ENCODE measurements at places on chromosomes 12 and 14.

DNA sequence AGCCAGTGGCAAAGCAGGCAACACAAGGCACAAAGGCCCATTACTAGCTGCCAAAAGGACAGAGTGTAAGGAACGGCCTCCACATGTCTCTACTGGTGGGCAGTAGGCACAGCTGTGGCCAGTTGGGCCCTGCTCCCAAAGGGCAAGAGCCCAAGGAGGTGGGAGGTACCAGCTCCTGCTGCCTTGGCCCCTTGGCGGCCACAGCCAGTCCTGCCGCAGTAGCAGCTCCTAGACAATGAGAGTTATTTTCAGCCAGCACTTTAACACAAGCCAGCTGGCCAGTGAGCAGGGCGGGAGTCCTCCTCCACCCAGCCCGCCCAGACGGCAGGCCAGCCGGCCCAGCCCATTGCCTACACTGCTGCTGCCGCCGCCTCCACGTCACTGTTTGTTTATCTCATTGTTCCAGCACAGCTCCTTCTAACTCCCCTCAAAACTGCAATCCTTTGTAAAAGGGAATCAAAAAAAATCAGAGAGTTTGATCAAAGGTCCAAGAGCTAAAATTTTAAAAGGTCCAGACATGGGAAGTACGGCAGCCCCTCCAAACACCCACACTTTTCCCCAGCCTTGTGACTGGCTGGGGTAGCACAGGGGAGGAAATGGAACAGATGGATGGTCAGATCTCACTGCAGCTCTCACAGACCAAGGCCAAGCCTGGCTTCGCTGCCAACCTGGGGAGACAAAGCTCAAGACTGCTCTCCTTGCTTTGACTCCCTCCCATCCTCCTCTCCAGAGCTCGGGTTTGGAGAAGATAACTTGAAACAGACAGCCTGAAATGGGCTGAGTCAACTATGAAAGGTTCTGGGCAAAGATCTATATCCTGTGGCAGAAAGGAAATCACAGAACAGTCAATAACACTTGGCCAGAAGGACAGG, 33.5 kb downstream of the FMNL3 start:
- no peak for DNase-seq

DNA sequence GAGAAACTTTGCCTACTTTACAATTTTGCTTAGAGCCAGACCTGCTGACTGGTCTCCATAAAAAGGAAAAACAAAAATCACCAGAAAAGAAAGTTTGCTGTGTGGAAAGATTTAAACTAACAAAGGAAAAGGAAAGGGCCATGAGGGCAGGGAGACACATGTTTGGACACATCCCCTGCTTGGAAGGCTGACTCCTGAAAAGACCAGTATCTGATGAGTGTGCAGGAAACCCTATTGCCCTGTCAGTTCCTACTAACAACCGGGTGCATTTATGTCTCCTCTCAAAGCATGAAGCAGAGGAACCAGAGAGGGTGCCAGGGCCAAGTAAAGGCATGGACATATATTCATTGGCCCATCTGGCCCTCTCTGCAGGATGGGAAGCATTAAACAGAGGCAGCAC, 7.0 kb upstream of the STAB2 start:
- no peak for DNase-seq

DNA sequence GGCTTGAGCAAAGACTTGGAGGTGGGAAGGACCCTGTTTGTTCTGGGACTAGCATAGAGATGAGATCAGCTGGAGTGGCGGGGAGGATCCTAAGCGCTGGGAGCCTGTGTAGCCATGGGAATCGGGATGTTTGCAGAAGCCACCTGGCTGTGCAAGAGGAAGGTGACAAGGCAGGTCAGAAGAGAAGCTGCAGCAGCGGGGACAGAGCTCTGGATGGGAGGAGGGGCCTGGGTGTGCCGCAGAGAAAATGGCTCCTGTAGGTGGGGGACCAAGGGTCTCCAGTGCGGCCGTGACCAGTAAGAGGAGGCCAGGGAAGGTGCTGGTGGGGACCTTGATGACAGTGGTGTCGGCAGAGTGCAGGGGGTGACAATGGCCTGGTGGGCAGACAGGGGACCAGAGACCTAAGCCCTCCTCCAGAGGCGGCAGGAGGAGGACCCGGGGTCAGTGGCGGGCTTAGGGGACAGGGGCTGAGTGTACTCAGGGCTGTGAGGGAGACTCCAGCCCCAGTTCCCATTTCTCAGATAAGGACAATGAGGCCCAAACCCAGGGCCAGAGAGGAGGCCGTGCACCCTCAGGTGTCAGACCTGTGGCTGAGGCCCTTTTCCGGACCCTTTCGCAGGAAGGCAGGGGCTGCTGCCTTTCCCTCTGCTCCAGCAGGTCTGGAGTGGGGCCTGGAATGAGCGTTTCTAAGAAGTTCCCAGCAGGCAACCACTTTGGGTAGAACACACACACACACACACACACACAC, 206.6 kb upstream of the RTL1 start:
- DNase-seq: no peak

DNA sequence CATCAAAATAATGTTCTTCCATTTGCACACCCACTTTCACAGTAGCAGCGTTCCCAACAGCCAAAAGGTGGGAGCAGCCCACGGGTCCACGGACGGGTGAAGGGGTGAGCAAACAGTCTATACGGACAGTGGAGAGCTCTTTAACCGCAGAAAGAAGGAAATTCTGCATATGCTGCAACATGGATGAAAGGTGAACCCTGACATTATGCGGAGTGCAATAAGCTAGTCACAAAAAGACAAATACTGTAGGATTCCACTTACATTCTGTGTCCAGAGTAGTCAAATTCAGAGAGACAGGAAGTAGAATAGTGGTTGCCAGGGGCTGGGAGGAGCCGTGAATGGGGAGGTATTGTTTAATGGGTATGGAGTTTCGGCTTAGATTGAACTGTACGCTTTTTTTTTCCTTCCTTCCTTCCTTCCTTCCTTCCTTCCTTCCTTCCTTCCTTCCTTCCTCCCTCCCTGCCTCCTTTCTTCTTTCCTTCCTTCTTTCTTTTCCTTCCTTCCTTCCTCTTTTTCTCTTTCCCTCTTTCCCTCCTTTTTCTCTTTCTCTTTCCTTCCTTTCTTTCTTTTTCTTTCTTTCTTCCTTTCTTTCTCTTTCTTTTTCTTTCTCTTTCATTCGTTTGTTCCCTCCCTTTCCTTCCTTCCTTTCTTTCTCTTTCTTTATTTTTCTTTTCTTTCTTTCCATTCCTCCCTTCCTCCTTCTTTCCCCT, 15.8 kb upstream of the ANKRD9 start:
- DNase-seq: peak; percentile 57

- DNase-seq: no peak
Observed at GRCh38 chr12:6222078-6222654, 22.0 kb downstream of the CD9 start.

GRCh38 chr12:131862994-131863710, 31.3 kb upstream of the ULK1 start:
- DNase-seq: no peak

DNA sequence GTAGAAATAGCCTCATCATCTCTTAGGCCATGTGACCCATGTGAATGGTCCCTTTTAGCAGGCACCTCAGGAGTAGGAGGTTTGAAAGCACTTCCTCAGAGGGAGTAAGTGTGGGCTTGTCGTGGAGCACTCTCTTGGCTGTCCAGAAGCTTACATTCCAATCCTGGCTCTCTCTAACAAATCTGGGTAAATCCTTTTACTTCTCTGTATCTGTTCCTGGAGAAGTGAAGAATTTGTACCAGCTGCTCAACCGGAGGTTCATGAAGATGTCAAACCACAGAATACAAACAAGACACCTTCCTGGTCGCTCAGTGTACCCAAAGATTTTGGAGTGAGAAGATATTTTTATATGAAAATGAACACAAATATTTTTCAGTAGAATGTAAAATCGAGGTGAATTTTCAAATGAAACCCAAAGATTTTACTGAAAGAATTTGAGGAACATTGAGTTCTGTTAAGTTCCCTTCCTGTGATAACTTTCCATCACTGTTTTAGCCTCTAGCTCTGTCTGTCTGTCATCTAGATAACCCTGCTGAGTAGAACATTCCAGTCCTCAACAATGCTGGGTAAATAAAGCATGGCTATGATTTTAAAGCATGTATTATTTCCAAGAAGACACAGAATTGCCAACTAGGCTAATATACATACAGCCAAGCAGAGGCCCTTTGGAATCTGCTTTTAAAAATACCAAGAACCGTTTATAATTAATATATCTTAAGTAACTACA, 263.9 kb upstream of the RGS6 start:
- DNase-seq: no peak

GRCh38 chr12:25241167-25242020, 9.3 kb downstream of the KRAS start:
- peak; percentile 75 for DNase-seq

DNA sequence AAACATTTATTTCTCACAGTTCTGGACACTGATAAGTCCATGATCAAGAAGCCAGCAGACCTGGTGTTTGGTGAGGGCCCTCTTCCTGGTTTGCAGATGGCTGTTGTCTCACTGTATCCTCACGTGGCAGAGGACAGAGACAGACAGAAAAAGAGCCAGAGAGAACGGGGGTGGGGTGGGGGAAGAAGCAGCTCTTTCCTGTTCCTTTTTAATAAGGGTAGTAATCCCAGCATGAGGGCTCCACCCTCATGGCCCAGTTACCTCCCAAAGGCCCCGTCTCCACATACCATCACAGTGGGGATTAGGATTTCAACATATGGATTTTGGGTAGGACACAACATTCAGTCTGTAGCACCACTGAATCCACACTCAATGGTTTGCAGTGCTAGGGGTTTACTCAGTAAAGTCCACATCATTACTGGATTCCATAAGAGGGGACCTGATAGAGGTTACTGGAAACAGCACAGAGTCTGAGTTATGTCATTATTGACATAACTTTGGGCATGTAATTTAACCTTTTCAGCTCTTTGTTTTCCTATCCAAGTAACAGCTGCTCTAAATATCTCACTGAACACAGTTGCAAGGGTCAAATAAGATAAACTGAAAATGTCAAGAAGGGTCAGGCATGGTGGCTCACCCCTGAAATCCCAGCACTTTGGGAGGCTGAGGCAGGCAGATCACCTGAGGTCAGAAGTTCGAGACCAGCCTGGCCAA, 53.2 kb downstream of the RPAP3 start:
- no peak for DNase-seq

- no peak for DNase-seq
Observed at GRCh38 chr14:69749956-69750355, 17.0 kb upstream of the SRSF5 start.

GRCh38 chr14:32258336-32258993, 55.4 kb upstream of the RNU6-8 start:
- DNase-seq: no peak

DNA sequence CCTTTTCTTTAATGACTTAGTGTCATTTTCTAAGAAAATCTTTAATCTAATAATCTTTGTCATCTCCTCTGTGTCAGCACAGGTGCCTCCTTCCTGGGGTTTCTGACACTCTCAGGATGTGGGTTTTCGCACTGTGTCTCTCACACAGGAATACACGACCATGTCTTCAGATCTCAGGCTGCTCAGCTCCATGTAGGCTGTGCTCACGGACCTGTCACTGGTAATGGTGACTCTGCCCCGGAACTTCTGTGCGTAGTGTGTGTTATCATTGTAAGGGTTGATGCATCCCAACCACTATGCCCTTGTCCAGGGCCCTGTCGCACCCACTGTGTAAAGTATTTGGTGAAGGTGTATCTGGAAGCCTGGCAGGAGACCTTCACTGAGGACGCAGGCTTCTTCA, 647.8 kb downstream of the TMEM121 start:
- DNase-seq: peak; percentile 72

GRCh38 chr12:21485998-21486397, 15.4 kb downstream of the RECQL start:
- no peak for DNase-seq

- DNase-seq: no peak
Observed at GRCh38 chr12:107329569-107330324, 236.4 kb upstream of the CRY1 start.

GRCh38 chr14:64846319-64846718, 33.4 kb downstream of the SPTB start:
- no peak for DNase-seq

GRCh38 chr12:74551291-74551690, 13.7 kb downstream of the ATXN7L3B start:
- DNase-seq: no peak

GRCh38 chr12:50222275-50222783, 55.2 kb upstream of the CERS5 start:
- DNase-seq: peak; percentile 49

- DNase-seq: no peak
Observed at GRCh38 chr12:46386877-46387629, 14.5 kb upstream of the SLC38A2 start.

GRCh38 chr12:19624491-19624890, 185.2 kb downstream of the AEBP2 start:
- no peak for DNase-seq

GRCh38 chr12:118456741-118457140, 80.4 kb downstream of the SUDS3 start:
- DNase-seq: no peak

GRCh38 chr12:94141892-94142291, 6.5 kb upstream of the PLXNC1 start:
- DNase-seq: no peak

GRCh38 chr12:95083471-95083870, 10.1 kb upstream of the NR2C1 start:
- no peak for DNase-seq

DNA sequence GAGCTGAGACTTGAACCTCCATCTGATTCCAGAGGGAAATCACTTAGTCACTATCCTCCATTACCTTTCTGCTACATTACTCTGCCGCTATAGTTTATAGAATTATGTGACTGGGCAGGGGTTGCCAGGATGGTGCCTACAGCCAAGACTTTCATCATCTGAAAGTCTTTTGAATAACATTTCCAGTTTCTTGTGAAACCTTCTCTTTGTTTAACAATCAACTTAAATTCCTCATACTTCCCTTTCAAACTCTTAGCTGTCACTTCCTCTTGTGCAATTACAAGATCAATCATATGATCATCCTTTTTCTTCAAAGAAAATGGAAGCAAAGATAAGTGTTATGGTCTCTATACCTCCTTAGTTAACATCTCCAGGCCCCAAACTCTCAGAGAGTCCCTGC, 25.4 kb upstream of the PELI2 start:
- DNase-seq: no peak

DNA sequence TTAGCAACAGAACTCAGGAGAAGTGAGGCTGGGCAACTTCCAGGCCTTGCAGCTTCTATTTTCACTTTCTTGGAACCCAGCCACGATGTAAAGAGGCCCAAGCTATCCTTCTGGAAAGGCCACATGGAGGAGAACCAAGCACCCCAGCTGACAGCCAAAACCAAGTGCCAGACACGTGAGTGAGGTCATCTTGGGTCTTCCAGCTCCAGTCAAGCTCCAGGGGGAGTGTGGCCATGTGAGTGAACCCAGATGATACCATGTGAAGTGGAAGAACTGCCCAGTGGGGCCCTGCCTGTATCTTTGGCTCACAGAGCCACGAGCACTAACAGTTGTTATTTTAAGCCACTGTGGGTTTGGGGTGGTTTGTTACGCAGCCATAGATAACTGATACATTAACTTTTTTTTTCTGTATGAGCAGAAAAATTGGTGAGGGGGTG, 126.8 kb upstream of the MAP1LC3B2 start:
- DNase-seq: no peak

DNA sequence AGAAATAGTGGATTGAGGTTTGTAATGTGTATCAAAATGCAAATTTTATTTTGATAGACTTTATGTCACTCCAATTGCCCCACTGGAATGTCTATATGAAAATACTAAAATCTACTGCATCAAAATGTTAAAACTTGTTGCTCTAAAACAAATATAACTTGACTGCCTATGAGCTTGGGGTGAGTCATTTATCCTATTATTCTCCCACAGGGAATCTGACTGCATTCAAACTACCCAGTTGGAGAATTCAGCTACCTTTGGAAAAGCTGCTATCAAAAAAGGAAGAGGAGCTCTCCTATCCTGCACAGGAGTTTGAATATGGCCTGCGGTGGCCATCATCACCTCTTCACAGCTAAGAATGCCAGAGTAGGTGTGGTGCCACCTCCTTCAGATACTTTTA, 173.1 kb downstream of the KLHL28 start:
- no peak for DNase-seq
